CD4-positive, CD25-positive, alpha-beta regulatory T cell (primary cell): ENCODE measurements at places on chromosomes 7 and 10.

- H3K27ac ChIP-seq: no peak overlapping the region
- no peaks in the 10 kb centered on the region for H3K36me3 ChIP-seq
- no peak overlapping the region for H3K4me3 ChIP-seq
- H3K4me1 ChIP-seq: no peaks in the 10 kb centered on the region
- DNase-seq: no peak
- no peaks in the 10 kb centered on the region for H3K27me3 ChIP-seq
Measured at GRCh38 chr7:95531605-95532219, 46.0 kb downstream of the ASB4 start.

DNA sequence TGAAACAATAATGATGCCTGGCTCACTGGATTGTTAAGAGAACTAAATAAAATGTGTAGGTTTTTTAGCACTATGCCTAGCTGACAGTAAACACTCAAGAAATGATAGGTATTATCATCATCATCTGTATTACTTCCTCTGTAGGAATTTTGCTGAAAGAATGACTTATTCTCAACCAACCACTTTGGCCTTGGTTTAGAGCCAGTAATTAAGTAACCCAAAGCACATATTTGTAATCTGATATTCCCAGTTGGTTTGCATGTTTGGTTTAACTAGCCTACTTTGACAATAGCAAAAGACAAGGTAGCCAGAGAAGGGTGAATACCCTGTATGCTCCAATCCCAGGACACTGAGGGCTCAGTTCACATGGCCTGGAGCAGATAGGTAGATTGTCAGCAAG, 34.4 kb downstream of the BCAP29 start:
- no peak overlapping the region for H3K4me3 ChIP-seq
- H3K27me3 ChIP-seq: no peaks in the 10 kb centered on the region
- H3K36me3 ChIP-seq: peaks cover 11% of the 10 kb centered on the region
- H3K27ac ChIP-seq: no peak overlapping the region

DNA sequence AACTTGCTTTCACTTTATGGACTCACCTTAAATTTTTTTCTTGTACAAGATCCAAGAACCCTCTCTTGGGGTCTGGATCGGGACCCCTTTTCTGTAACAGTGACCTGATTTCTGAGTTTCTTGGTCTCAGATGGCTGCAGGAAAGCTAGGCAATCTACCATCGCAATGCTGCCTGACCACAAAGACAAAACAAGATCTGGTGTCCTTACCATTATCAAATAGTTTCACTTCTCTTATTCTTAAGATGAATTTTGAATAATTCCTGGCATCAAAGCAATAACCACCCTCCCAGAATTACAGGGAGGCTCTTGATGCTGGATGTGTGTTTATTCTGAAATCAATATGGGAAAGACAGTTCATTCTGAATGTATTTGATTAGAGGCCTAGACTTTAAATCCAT, 77.4 kb upstream of the FRMD4A start:
- no peak for DNase-seq
- peaks cover 6% of the 10 kb centered on the region for H3K4me1 ChIP-seq
- no peaks in the 10 kb centered on the region for H3K36me3 ChIP-seq
- no peak overlapping the region for H3K4me3 ChIP-seq

DNA sequence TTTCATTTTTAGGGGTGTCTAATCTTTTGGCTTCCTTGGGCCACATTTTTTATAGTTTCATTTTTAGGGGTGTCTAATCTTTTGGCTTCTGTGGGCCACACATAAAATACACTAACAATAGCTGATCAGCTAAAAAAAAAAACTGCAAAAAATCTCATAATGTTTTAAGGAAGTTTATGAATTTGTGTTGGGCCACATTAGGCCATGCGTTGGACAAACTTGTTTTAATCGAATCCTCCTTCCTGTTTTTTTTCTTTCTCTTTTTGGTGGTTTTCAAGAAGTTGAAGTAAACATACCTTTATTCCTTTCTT, 37.4 kb downstream of the ZNRF2 start:
- peaks cover 6% of the 10 kb centered on the region for H3K36me3 ChIP-seq
- peaks cover 71% of the 10 kb centered on the region for H3K4me1 ChIP-seq
- H3K4me3 ChIP-seq: peak overlapping the region; percentile 86
- H3K27ac ChIP-seq: peak overlapping the region; percentile 87
- no peak for DNase-seq

DNA sequence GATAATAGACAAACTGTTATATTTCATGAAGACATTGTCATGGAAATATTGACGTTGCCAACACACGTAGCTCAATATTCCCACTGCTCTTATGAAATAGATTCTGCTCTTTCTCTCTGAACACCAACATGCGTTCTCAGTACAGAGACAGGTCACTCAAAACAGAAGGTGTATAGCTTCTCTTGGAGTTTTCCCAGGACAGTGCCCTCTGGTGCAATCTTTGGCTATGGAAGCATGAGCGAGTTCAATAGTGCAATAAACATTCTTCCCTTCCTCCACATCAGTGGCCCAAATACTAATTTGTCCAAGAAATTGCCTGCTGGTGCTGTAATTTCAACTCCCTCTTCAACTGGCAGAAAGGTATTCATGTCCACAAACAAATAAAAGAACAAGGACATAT, 145.3 kb downstream of the MAGI2 start:
- H3K27me3 ChIP-seq: no peaks in the 10 kb centered on the region
- H3K4me1 ChIP-seq: no peaks in the 10 kb centered on the region
- DNase-seq: no peak
- no peak overlapping the region for H3K4me3 ChIP-seq
- no peak overlapping the region for H3K27ac ChIP-seq
- no peaks in the 10 kb centered on the region for H3K36me3 ChIP-seq

- H3K36me3 ChIP-seq: no peaks in the 10 kb centered on the region
- H3K27ac ChIP-seq: no peak overlapping the region
- no peak overlapping the region for H3K4me3 ChIP-seq
- H3K4me1 ChIP-seq: no peaks in the 10 kb centered on the region
- DNase-seq: no peak
Measured at GRCh38 chr7:108328174-108328651, 128.0 kb downstream of the NRCAM start.

DNA sequence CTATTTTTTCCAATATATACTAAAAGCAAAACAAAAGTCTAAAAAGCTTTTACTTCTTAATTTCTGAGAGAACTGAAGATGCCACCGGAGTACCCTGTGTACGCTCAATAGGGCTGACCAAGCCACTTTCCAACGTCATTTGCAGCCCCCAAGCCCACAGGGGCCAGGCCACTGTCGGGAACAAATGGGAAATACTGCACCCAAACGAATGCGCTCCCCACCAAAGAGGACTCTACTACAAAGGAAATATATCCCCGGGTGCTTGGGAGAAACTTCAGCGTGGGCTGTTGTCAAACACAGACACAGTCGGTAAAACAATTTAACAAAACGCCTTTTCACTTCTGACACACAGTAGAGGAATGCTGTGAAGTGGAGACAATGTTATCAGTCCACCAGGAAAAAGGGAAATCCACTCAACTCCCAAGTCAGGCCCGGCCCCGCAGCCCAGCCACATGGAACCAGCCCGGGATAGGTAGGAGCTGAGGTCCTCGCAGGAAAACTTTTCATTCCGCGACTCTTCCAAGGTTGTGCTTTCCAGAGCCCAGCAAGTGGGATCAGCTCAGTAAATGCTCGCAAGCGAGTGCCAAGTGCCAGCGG, 1.4 kb downstream of the PARD3 start:
- H3K4me1 ChIP-seq: peaks cover 4% of the 10 kb centered on the region
- H3K27ac ChIP-seq: no peak overlapping the region
- no peak overlapping the region for H3K4me3 ChIP-seq

GRCh38 chr10:114859222-114859621, 37.6 kb downstream of the FHIP2A start:
- H3K4me1 ChIP-seq: peaks cover 7% of the 10 kb centered on the region
- no peaks in the 10 kb centered on the region for H3K27me3 ChIP-seq
- peaks cover 84% of the 10 kb centered on the region for H3K36me3 ChIP-seq
- H3K27ac ChIP-seq: no peak overlapping the region

DNA sequence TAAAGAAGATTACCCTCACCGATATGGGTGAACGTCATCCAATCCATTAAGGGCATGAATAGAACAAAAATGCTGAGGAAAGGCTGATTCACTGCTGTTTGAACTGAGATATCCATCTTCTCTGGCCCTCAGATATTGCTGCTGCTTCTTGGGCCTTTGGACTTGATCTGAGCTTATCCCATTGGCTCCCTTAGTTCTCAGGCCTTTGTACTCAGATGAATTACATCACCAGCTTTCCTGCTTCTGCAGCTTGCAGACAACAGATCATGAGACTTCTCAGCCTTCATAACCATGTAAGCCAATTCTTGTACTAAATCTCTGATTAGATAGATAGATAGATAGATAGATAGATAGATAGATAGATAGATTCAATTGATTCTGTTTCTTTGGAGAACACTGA, 40.2 kb downstream of the CYCS start:
- H3K27ac ChIP-seq: no peak overlapping the region
- H3K4me1 ChIP-seq: no peaks in the 10 kb centered on the region
- H3K4me3 ChIP-seq: no peak overlapping the region
- H3K27me3 ChIP-seq: peaks cover 7% of the 10 kb centered on the region

GRCh38 chr10:131013281-131013912, 298.1 kb downstream of the TCERG1L start:
- H3K27me3 ChIP-seq: no peaks in the 10 kb centered on the region
- H3K27ac ChIP-seq: no peak overlapping the region
- no peak for DNase-seq
- H3K36me3 ChIP-seq: no peaks in the 10 kb centered on the region

DNA sequence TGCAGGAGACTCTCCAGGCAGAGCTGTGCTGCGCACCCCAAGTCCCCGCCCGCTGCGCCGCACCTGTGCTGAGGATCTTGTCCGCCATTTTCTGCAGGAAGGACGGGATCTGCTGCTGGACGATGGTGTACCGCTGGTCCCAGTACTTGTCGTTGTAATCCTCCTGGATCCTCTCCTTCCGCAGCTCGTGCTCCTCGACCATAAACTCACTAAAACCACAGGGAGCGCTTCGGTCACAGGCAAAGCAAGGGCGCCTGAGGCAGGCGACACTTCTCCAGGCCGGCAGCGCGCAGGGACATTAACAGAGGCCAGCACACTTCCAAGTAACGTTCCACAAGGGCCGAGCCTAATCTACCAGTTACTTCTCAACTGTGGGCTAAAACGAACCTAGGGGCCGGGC, 13.1 kb upstream of the ADAM8 start:
- no peaks in the 10 kb centered on the region for H3K27me3 ChIP-seq
- H3K27ac ChIP-seq: no peak overlapping the region
- no peak overlapping the region for H3K4me3 ChIP-seq
- H3K36me3 ChIP-seq: peaks cover 73% of the 10 kb centered on the region
- H3K4me1 ChIP-seq: no peaks in the 10 kb centered on the region

DNA sequence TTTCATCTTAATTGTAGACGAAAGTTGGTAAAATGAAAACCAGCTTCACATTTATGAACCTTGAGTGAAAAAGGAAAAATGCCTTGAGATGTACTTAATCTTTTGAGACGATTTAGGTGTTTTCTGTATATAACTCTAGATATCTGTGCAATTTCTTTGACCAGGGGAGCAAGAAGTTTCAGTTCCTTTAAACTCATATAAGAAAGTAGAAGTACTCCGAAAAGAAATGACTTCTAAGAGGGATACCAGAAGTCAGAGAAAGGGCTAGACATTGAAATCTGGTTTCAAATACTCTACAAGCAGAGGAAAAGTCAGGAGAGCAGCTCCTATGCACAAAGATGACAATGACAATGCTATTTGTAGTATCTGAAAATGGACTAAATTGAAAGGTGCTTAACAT, 303.7 kb downstream of the BAMBI start:
- no peaks in the 10 kb centered on the region for H3K27me3 ChIP-seq
- no peak overlapping the region for H3K4me3 ChIP-seq
- no peak overlapping the region for H3K27ac ChIP-seq
- DNase-seq: no peak

DNA sequence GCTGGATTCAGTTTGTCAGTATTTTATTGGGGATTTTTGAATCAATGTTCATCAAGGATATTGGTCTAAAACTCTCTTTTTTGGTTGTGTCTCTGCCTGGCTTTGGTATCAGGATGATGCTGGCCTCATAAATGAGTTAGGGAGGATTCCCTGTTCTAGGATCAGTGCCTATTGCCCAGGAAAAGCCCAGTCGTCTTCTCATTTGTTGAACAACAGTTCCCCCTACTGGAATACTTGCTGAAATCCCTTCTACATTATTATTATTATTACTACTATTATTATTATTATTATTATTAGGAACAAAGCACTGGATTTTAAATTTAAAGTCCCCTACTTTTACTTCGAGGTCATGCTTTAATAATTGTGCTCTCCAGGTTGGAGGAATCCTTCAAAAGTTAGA, 528.9 kb downstream of the MAGI2 start:
- no peak for DNase-seq
- no peaks in the 10 kb centered on the region for H3K4me1 ChIP-seq
- H3K4me3 ChIP-seq: no peak overlapping the region
- no peaks in the 10 kb centered on the region for H3K27me3 ChIP-seq
- H3K36me3 ChIP-seq: no peaks in the 10 kb centered on the region

GRCh38 chr10:38043516-38043915, 33.0 kb downstream of the ZNF33A start:
- H3K27ac ChIP-seq: no peak overlapping the region
- peaks cover 66% of the 10 kb centered on the region for H3K36me3 ChIP-seq
- no peak for DNase-seq
- H3K4me3 ChIP-seq: peak overlapping the region; percentile 31
